ENCODE measurements at places on chromosomes 7 and 10.
A peak's percentile ranks its signal among the peaks of the same experiment; 100 is the strongest.

GRCh38 chr7:51160990-51161615, 155.5 kb downstream of the COBL start:
- DNase-seq = peak; percentile 67
- peaks cover 10% of the 10 kb centered on the region for H3K4me1 ChIP-seq
- H3K4me3 ChIP-seq = no peak overlapping the region
- H3K27me3 ChIP-seq = peaks cover 15% of the 10 kb centered on the region
- no peaks in the 10 kb centered on the region for H3K36me3 ChIP-seq

- no peaks in the 10 kb centered on the region for H3K4me1 ChIP-seq
- H3K36me3 ChIP-seq = no peaks in the 10 kb centered on the region
- no peak for DNase-seq
- H3K4me3 ChIP-seq = no peak overlapping the region
Measured at GRCh38 chr7:11931307-11931706, 99.3 kb upstream of the THSD7A start.

DNA sequence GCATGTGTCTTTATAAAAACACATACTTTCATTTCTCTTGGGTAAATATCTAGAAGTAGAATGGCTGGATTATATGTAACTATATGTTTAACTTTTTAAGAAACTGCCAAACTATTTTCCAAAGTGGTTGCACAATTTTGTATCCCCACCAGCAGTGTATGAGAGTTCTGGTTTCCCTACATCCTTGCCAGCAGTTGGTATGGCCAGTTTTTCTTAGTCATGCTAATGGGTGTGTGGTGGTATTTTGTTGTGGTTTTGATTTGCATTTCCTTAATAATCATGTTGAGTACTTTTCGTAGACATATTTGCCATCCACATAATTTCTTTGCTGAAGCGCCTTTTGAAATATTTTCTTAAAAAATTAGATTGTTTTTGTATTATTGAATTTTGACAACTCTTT, 60.3 kb downstream of the NEUROG3 start:
- no peak overlapping the region for H3K4me3 ChIP-seq
- DNase-seq = no peak
- H3K27ac ChIP-seq = no peak overlapping the region

DNA sequence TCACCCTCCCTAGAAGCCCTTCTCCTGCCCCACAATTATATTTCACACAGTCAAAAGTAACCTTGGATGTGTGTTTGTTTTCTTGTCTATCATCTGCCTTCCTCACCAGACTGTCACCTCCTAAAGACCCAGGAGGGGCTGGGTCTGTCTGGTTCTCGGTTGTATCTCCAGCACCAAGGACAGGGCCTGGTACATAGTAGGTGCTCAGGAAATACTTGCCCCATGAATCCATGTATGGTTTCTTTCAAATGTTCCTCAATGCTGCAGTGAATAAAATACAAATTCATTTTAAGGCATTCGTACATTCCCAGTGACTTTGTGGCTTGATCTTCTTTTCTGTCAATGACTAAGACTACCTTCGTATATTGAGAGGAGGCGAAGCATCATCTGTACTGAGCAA, 122.9 kb upstream of the ZNF716 start:
- H3K27ac ChIP-seq = no peak overlapping the region
- no peak for DNase-seq
- H3K4me1 ChIP-seq = no peaks in the 10 kb centered on the region
- H3K4me3 ChIP-seq = no peak overlapping the region

GRCh38 chr10:88791924-88792323, 10.6 kb upstream of the LIPM start:
- no peak overlapping the region for H3K27ac ChIP-seq
- peak; percentile 15 for DNase-seq
- H3K4me1 ChIP-seq = peaks cover 18% of the 10 kb centered on the region
